Putamen (tissue), 1 donor: ENCODE measurements at places on chromosomes 7 and 10.

DNA sequence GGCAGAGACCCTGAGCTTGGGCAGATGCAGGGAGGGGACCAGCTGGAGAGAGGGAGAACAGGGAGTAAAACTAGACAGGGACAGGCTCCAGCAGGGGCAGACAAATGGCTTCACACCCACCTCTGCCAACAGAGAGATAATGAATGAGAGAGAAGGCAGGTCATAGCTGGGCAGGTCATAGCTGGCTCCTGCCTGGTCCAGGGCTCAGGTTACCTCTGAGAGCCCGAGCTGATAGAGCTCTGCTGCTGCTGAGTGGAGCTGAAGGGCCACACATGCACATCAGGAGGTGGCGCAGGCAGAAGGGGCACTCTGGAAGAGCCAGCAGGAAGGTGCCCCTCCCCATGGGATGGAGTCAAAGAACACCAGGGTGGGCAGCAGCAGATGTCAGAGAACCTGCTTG lies 154.2 kb downstream of the GFRA1 start:
- no peak for DNase-seq

DNA sequence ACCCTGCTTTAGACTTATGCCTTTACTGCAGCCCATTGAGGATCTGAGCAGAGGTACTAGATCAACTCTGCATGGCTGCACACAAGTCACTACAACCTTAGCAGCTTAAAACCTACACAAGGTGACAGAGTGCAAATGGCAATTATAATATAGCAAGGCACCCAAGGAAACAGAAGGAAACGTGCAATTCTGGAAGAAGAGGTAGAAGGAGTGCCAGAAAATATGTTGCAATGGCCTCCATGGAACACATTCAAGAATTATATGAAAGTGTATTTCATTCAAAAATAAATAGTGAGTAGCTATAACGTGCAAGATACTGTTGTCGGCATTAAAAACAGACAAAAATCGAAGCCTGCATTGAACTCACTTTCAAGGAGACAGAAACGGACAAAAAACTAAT lies 2.9 kb upstream of the AKR1C8 start:
- DNase-seq = no peak

DNA sequence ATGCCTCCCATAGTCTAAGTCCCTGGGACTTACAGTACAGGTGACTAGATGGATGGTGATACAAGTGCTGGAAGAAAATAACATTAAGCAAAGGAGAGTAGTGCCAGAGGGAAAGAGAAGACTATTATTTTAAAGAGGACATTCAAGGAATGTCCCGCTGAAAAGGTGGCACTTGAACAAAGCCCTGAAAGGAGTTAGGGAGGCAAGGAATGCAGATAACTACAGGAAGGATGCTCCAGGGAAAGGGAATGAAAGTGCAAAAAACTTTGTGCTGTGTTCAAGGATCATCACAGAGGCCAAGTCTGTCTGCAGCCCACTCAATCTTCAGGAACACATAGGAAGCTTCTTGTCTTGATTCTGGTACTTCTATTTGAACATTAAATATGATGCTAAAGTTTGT lies 14.9 kb downstream of the ANKMY2 start:
- no peak for DNase-seq

GRCh38 chr10:69810097-69810496 lies 8.4 kb downstream of the COL13A1 start:
- DNase-seq = no peak

- no peak for DNase-seq
Observed at GRCh38 chr7:48416327-48416908, 245.2 kb downstream of the ABCA13 start.

- DNase-seq = no peak
Observed at GRCh38 chr7:91713669-91714068, 166.8 kb downstream of the MTERF1 start.

- DNase-seq = no peak
Observed at GRCh38 chr7:130904031-130904757, 170.2 kb upstream of the KLF14 start.

- no peak for DNase-seq
Observed at GRCh38 chr10:93096901-93097300, 23.2 kb downstream of the CYP26A1 start.

- no peak for DNase-seq
Observed at GRCh38 chr10:124748953-124749645, 4.9 kb upstream of the FAM53B start.

DNA sequence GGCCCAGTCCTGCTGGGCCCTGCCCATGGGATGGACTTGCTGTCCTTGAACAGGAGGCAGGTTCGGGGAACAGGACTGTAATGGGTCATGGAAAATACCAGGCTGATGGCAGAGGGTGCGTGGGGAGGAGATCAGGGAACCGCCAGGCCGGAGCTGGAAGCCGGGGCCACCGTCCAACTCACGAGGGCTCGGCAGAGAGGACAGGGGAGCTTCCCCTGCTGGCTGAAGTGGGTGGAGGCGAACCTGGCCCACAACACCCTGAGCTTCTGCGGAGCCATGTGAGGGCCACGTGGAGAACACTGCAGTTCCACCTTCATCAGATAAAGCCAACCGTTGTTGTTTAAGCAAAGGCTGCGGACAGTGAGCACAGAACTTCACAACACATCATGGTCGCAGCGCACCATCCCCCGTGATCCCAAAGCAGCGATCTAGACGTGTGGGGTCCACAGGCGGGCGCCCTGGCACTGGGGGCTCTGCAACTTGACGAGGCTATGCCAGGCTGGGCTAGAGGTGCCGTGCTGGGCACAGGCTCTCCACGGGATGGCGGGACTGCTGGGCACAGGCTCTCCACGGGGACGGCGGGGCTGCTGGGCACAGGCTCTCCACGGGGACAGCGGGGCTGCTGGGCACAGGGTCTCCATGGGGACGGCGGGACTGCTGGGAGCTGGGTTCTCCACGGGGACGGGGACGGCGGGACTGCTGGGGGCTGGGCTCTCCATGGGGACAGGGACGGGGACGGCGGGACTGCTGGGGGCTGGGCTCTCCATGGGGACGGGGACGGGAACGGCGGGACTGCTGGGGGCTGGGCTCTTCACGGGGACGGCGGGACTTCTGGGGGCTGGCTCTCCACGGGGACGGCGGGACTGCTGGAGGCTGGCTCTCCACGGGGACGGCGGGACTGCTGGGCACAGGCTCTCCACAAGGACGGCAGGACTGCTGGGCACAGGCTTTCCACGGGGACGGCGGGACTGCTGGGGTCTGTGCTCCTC lies 473.4 kb downstream of the DNAJB6 start:
- no peak for DNase-seq

GRCh38 chr10:5844345-5845055 lies 31.3 kb upstream of the GDI2 start:
- DNase-seq = no peak

GRCh38 chr10:10730471-10731043 lies 287.1 kb upstream of the CELF2 start:
- DNase-seq = no peak

DNA sequence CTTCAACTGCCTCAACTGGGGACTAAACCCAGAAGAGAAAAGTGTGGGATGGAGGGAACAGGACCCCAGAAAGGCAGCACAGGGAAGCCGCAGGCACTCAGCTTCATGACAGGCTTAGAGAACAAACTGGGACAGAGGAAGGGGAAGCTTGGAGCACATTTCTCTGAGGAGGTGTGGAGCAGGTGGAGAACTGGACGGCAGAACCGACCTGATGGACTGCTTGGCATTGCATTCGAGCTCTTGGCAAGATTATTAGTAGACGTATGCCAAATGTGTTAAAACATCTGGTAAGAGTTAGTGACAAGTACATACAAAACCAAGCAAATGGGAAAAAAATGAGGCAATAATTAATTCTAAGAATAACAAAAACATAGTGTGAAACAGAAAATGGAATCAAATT lies 335.7 kb downstream of the SFMBT2 start:
- no peak for DNase-seq

DNA sequence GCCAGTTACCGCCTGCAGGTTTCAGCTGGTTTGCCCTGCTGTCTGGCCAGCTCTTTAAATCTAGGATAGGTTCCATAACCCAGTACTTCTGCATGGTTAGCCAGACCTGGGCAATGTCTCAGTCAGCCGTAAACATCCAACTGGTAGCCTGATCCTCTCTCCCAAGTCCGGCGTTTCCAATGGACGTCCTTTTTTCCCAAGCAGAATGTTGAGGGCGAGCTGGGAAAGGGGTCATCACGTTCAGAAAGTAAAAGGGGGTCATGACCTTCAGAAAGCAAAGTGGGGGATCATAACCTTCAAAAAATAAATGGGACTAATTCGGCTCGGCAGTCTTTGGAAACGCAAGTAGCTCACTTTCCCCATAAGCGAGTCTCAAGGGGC lies 430 bp downstream of the PON3 start:
- DNase-seq = no peak

DNA sequence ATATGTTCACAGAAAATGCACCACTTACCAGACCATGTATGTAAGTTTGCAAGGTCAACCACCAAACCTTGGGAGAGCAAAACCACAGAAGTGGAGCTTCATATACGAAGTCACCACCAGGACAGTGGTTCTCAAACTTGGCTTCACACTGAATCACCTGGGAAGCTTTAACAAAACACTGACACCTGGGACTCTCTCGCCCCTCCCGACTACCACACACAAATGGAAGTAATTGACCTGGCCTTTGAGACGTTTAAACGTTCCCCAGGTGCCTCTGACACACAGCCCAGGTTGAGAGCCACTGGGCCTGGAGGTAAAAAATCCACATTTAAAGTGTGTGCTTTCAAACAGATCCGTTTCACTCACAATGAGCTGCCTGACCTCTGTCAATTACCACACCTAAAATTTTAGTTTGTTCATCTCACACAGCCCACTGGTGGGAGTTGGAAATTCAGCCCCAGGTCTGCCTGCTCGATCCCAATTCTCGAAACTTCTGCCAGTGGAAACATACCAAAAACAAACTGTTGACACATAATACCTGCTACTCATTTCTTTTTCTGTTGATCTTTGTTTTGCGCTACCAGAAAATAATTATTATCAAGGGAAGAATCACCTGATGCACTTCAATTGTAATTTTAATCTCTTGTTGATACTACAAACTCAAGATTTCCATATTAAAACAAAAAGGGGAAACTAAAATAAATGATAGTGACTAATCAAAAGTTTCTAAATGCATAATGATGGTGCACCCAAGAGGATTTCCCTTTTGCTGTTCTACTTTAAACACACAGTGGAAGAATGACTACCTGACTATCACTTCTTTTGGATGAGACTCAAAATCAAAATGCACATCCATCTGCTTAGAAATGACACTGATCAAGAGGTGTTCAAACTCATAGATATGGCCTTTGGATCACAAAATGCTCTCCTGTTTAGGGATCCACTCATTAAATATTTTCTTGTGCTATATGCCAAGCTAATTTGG lies 26.6 kb downstream of the CDNF start:
- no peak for DNase-seq

- DNase-seq = no peak
Observed at GRCh38 chr10:129446183-129446581, 20.9 kb upstream of the MGMT start.

- no peak for DNase-seq
Observed at GRCh38 chr10:130638991-130639390, 502.8 kb downstream of the GLRX3 start.

- no peak for DNase-seq
Observed at GRCh38 chr10:22607261-22607660, 107.1 kb downstream of the PIP4K2A start.

GRCh38 chr7:24725554-24726241 lies 31.6 kb downstream of the GSDME start:
- no peak for DNase-seq

DNA sequence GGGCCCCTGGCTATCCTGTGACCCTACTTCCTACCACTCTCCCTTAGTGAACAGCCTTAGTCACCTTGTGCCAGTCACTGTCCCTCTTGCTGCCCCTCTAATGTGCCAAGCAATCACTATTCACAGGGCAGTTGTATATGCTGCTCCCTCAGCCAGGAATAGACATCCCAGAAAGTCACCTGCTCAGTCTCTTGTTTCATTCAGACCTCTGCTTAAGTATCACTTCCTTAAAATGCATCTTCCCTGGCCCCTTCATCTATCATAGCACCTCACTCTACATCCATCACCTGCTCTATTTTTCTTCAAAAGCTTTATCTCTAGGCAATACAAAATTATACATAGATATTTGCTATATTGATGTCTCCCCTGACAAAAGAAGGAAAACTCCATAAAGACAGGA lies 328.4 kb upstream of the NFE2L3 start:
- DNase-seq = no peak

GRCh38 chr7:133561396-133561795 lies 308.5 kb downstream of the EXOC4 start:
- DNase-seq = no peak

DNA sequence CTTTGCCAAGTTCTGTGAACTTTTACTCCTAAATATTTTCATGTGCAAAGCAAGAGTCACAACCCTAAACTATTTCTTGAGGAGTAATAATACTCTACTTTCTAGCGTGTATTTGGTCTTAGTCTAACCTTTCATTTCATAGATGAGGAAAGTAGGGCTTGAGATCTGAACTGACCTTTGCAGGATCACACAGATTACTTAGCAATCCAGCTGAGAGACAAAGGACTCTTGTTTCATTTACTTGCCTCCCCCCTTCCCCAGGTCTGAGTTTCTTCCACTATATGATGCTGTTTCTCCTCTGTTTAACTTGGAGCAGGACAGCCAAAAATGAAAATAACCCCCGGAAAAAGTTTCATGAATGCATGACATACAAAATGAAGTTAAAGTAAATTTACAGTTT lies 75.3 kb upstream of the PTN start:
- no peak for DNase-seq

- no peak for DNase-seq
Observed at GRCh38 chr7:156625580-156625979, 15.0 kb upstream of the RNF32 start.

DNA sequence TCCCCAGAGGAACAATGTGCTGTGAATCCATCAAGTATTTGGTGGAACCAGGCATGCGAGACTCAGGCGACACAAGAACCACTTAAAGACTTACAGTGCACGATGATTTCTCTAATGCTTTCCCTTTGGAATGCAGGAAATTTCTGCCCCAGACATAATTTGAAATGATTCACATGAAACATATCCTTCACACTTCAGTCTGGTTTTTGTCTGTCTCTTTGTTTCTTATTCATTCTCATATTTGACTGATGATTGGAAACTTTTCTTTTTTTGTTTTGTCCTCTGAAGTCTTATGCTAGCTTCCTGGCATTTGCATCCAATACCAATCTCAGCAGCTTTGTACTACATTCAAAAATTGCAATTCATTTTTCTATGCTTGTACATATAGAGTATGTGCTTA lies 502.8 kb downstream of the PHTF2 start:
- no peak for DNase-seq

- DNase-seq = no peak
Observed at GRCh38 chr7:84113286-84113685, 81.3 kb downstream of the SEMA3A start.

GRCh38 chr7:55512635-55513191 lies 59.6 kb downstream of the VOPP1 start:
- DNase-seq = no peak

- no peak for DNase-seq
Observed at GRCh38 chr7:110442381-110442837, 648.5 kb upstream of the LRRN3 start.

GRCh38 chr7:70590126-70590854 lies 541.7 kb upstream of the GALNT17 start:
- no peak for DNase-seq
